Cardiac muscle cell (in vitro differentiated cells and primary cell): ENCODE measurements at places on chromosomes 4 and X. TPM values are rescaled to one million over a fixed set of nuclear protein-coding genes. Genes with fewer than 3 reads are reported as not detected.

Gene BEX1
- total RNA-seq = 102 and 179 TPM in 2 replicates

GRCh38 chr4:52269761-52270160 is 218.7 kb downstream of the SPATA18 start:
- DNase-seq = no peak

GRCh38 chr4:38243388-38244053 is 283.3 kb downstream of the PTTG2 start:
- DNase-seq = peak; percentile 23

Gene USP17L28
- total RNA-seq = not detected in 2 replicates

Gene NWD2
- 0.06 TPM in 1 of 2 replicates, not detected in the other for total RNA-seq

Gene MAGEA4
- not detected in 2 replicates for total RNA-seq

- DNase-seq = peak; percentile 85
Measured at GRCh38 chr4:152696764-152697261, 17.0 kb upstream of the TMEM154 start.
